ENCODE measurements at places on chromosomes 12 and 14.

GRCh38 chr12:129870796-129871195, 33.0 kb downstream of the TMEM132D start:
- DNase-seq, result no peak

GRCh38 chr12:62732861-62733427, 202.0 kb downstream of the PPM1H start:
- DNase-seq, result no peak

GRCh38 chr12:109291521-109292341, 17.4 kb downstream of the FOXN4 start:
- DNase-seq, result no peak

DNA sequence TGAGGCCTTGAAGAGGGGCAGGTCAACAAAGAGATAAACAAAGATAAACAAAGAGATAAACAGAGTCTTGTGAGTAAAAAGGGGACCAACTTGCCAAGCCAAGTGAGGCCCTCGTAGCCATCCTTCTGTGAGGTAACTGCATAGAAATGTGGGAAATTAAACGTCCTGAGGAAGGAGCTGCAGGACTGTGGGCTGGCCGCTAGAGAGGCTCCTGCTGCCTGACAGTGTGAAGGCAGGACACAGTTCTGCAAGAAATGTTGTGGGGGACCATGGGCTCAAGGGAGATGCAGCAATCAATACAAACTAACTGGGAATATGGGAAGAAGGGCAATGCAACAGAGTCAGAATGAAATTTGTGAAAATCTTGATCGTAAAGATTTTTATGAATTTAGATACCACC, 91.9 kb downstream of the SLC8A3 start:
- no peak for DNase-seq

- no peak for DNase-seq
Observed at GRCh38 chr12:120466560-120467315, 2.8 kb downstream of the SRSF9 start.

DNA sequence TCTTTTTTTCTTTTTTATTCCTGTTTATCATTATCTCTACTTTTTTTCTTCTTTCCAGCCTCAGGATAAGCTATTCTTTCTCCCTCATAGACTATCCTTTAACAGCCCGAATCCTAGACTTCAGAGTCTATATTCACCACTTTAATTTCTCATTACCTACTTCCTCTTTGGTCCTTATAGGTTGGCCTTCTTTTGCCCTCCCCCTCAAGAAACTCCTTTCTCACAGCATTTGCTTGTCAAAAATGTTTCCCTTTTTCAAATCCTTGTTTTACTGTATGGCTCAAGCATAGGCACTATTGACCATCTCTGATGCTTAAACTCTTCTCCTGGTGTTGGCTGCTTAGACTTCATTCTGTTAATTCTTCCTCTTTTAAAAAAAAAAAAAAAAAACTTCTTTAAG, 52.5 kb downstream of the KIAA0586 start:
- no peak for DNase-seq

GRCh38 chr14:32977913-32978312, 39.2 kb downstream of the NPAS3 start:
- no peak for DNase-seq

DNA sequence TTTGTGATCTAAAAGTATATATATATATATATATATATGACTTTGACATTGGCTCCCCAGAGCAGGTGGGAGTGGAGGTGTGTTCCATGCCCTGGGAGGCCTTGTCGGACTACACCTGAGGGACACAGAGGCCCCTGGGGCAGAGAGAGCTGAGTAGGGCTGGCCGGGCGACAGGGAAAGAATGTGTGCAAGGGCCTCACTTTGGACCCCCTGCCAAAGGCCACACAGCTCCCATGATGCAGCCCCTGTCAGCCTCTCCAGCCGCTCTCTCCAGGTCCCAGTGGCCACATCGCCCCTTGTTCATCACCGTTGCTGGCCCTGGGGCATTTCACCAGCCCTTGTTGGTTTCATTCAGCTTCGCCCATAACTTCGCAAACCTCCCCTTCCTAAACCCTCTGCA, 123.9 kb downstream of the BCL11B start:
- DNase-seq, result no peak

DNA sequence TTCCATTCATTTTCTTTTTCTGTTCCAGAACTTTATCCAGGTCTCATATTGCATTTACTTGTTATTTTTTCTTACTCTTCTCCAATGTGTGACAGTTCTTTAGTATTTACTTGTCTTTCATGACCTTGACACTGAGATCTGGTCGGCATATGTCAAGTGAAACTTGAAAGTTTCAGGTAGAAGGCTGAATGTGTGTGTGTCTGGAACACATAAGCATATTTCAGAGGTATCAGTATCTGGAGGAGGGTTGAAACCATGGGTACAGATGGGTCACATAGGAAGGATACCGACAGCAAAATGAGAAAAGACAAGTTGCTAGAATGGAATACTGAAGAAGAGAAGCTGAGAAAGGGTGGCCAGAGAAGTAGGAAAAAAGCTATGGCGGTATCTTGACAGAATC, 22.5 kb upstream of the PTGDR start:
- DNase-seq, result no peak

DNA sequence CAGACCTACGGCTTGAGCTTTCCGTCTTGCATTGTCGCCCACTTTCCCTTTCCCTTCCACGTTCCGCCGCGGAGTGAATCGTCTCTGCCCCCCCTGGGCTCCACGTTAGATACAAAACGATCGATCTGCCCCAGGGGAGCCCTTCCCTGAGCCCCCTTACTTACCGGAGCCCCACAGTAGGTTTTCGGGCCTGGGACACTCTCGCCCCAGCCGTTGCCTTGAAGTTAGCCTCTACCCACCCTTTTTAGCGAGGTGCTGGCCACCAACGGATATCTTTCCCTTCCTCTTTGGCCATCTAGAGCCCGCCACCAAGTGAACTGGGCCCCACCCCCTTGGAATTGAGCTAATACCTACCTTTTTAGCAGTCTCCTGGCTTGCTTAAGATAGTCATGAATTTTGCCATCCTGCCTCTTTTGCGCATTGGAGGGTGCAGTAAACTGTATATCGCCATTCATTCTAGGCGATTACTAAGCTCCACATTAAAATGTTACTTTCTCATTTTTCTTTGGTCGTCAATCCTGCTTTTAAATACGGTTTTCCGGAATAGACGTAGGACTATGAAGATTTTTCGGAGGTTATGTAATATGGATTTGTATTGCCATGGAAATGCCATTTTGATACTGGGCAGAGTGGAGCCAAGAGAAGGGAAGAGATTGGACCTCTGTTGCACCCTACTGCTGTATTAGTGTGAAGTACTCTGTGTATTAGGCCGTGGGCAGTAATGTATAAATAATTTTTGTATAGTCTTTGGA, 764 bp downstream of the RBM25 start:
- DNase-seq, result no peak

GRCh38 chr12:18428416-18428815, 167.1 kb downstream of the PIK3C2G start:
- no peak for DNase-seq

DNA sequence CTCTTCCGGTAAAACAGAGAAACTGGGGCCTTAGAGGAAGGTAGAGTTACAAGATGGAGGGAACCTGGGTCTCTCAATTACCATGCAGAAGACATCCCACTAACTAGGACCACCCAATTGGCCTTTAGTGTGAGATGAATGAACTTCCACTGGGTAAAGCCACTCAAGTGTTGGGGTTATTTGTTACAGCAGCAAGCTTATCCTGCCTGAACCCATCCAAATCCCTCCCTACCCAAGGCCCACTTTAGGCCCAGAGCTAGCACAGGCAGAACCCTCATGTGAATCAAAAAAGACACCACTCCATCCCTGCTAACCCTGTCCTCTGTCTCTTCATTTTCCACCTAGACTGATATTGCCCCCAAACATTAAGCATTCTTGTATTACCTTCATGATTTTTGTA, 746.7 kb upstream of the TBX3 start:
- no peak for DNase-seq

- no peak for DNase-seq
Observed at GRCh38 chr14:22479132-22479531, 109.9 kb downstream of the DAD1 start.

- no peak for DNase-seq
Observed at GRCh38 chr14:100070310-100070709, 5.1 kb downstream of the EVL start.

DNA sequence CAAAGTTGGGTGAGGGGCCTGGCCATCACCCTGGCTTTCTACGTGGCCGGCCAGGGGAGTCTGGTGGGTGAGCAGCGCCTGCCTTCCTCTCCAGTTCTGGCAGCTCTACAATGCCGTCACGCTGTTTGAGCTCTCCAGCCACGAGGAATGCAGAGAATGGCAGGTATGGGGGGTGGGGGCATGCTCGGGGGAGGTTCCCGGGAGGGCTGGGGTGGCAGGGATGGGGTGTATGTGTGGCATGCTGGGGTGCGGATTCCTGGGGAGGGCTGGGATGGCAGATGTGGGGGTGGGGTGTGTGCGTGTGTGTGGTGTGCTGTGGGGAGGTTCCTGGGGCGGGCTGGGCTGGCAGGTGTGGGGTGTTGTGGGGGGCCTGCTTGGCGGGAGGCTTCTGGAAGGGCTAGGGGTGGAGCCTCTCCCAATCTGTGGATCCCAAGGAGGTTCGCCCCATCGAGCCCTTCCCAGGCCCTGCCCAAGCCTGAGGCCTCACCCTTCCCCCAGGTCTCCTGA, 18.5 kb downstream of the RHOF start:
- DNase-seq, result no peak

DNA sequence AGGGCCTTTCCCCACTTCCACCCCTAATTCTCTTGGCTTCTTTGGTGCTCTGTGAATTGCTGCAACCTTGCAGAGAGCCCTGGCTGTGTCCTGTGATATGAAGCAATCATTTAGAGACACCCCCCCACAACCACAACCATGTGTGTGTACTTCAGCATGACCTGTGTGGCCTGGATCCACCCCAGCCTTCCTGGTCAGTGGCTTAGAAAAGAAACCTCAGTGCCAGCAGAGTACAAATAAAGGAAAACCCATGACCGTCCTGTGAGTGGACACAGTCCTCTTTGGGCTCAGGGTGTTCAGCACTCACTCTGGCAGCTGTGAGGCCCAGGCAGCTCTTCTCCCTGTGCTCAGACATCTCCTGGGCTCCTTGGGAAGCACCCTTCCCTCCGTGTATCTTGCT, 206.6 kb upstream of the DIO3 start:
- DNase-seq, result no peak

GRCh38 chr12:106696681-106697417, 77.6 kb upstream of the RIC8B start:
- no peak for DNase-seq

DNA sequence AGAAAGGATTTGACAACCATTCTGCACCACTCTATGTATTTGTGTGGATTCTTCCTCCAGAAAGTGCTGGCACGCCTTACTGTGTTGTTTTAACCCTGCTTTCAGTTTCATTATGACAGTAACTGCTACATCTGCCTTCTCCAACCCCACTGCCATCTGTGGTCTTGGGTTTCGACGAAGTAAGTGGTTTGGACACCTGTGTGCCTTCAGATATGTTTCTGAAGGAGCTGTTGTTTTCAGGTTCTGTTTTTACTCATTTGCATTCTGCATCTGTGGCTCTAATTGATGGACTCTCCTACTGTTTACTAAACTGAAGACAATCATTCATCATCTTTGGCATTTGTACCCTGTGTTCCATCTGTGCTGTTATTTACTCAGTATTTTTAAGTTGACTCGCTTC, 4.1 kb downstream of the TSHR start:
- no peak for DNase-seq

GRCh38 chr14:28772613-28773012, 6.0 kb downstream of the FOXG1 start:
- DNase-seq, result no peak

DNA sequence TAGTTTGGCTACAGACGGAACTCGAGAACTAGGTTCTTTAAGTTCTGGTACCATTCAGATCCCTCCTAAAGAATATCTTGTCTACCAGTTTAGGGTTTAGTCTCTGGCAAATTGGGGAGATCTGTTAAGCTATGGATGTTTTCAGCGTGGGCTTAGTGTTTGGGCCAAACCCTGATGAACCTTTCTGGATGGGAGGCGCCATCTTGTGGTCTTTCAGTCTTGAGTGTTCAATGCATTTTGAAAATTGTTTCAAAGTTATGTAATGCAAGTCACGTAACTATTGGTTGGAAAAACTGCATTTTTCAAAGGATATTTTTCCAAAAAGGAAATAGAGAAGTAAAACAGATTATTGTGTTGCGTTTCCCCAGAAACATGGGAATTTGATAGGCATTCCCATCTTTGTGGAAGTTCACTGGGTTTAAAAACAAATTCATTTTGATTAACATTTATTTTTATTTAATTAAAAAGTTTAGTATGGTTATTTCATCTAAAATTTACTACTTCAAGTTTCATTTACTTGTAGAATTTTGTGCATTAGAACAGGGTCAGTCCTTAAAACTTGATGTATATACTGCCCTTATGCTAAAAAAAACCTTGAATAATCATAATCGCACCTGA, 169.0 kb downstream of the PRIMA1 start:
- DNase-seq, result no peak

GRCh38 chr14:20732477-20732876, 13.2 kb upstream of the EDDM3A start:
- DNase-seq, result no peak

- DNase-seq, result no peak
Observed at GRCh38 chr12:72307229-72307628, 35.1 kb downstream of the TRHDE start.

DNA sequence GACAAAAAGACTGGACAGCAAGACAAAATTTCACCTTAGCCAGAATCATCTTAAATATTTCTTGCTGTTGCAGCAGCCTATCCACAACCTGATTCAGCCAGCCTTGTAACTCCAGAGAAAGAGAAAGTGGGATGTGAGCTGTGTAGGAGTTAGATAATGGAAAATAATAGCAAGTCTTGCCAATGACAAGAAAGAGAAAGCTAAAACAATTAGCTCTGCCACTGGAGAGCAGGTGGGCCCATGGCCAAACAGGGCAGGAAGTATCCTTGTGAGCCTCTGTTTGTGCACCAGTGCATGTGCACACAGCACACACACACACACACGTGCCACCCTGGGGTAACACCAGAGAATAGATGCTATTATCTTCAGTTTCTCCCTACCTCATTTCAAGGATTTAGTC, 106.0 kb upstream of the CCDC196 start:
- no peak for DNase-seq

- DNase-seq, result no peak
Observed at GRCh38 chr12:115223991-115224390, 540.0 kb upstream of the TBX3 start.

DNA sequence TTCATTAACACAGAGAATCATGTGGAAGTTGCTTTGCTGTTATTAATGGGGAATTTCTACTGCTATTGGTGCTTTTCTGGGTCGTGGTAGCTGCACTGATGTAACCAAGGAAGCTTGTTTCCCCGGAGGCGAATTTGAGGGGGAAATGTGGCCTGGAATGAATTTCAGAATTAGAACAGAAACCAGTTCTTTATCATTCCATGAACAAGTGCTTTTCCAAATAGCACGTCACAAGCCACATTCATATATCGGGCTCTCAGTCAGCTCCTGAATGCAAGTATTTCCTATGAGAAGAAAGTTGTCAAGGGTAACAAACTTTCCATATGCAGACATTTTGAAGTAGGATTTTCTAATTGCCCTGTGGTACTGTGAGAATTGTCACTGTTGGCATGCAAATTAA, 1353.2 kb downstream of the AACS start:
- DNase-seq, result no peak

- DNase-seq, result no peak
Observed at GRCh38 chr12:100793182-100793581, 1.4 kb upstream of the ANO4 start.

Measured in cortex of kidney (tissue), 1 donor.